Activated CD4-positive, alpha-beta memory T cell treated with anti-CD3 and anti-CD28 coated beads, Interleukin-2, amount 10 ng/mL, durations not matched to agents 7 days and 5 days (primary cell): ENCODE measurements at places on chromosomes 1 and 21.

DNA sequence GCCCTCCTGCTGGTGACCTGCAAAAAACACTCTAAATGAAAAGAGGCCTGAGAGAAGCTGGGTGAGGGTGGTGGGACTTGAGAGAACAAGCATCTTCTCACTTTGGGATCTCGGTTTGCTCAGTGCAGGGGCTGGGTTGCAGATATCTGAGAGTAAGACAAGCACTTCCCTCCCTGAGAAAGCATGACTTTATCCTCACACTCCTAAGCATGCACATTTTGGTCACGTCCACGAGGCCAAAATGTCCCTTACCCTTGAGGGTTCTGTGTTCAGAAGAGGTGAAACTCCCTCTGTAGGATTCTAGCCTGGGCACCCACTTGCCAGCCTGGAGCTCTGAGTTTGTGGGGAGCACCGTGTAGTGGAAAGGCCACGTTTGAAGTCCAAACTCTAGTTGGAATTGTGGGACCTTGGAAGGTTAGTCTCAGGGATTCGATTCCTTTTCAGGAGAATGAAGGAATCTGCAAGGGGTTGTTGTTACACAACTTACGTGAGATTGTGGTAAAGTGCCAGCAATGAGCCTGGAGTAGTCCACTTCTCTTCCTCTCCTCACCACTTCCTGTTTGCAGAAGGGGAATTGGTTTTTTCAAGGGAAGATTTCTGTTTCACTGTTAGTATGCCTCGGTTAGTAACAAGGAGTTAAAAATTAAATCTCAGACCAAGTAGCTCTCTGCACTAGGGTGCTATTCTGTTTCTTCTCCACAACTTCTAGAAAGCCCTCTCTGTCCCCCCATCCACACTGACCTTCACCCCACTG is 3.0 kb downstream of the FCAMR start:
- DNase-seq: no peak

DNA sequence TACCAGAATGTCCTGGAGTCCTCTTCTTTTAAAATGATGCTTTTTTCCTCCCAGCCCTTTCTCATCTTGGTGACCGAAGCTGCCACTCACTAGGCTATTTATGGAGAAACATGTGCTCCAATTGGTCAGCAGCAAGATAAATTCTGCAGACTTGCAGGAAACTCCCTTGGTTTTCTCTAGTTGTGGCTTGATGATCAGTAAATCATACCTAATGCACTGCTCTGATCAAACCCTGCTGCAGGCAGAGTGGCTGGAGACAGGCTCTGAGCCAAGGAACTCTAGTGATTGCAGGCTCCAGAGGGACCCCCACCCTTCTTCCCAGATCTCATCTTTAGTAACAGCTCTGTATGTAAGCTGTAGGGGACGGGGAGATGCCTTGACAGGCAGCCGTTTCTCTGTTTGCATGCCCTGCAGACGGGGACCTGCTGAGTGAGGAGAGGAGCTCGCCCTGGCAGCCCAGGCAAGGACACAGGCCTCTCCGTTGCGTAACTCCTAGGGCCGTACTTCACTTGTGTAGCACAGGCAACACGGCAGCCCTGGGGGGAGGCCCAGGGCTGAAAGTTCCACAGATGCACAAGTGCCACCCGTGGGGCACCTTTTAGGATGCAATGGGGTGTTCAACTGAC is 14.5 kb downstream of the SLC6A17 start:
- DNase-seq: no peak

- no peak for DNase-seq
These were observed 1.3 kb downstream of the TTLL7 start for GRCh38 chr1:83997631-83998030.

GRCh38 chr1:18575620-18576019 is 55.0 kb upstream of the PAX7 start:
- DNase-seq: peak; percentile 45

GRCh38 chr1:92372164-92372563 is 73.3 kb downstream of the RPAP2 start:
- DNase-seq: no peak

DNA sequence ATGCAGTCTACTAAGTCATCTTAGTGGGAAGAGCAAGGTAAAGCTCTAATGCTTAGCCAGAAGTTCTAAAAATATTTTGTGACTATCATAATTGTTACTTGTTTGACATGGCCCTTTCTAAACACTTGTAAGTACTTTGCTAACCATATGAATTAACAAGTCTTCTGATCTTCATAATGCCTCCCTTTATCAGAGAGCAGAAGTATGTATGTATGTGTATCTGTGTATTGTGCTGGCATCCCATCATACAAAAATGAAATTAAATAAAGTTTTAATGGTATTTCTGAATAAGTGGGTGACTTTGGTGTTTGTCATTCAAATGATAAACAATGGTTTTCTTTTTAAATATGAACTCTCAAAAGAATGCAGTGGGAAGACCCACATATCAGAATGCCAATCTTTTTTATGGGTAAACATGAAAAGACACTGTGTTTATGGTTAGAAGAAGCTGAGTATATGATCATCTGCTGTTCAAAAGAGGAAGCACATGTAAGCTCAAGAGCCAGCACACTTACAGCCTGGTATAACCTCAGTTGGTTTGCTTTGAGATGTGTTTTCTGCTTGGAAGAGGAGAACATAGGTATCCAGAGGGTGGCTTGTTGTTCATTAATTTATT is 159.6 kb downstream of the CLEC20A start:
- DNase-seq: no peak

GRCh38 chr1:150968491-150968890 is 6.1 kb downstream of the CERS2 start:
- no peak for DNase-seq
